ENCODE measurements at places on chromosomes 5 and 9. TPM values are rescaled to one million over a fixed set of nuclear protein-coding genes. Genes with fewer than 3 reads are reported as not detected.

LOX gene
- 90.4 TPM for total RNA-seq

TMEM161B gene
- 16.6 TPM for total RNA-seq

SPINK5 gene
- 0.06 TPM for total RNA-seq

TMEM232 gene
- 0.63 TPM for total RNA-seq

IFNA2 gene
- total RNA-seq = not detected

MSMP gene
- 6.2 TPM for total RNA-seq

LCP2 gene
- total RNA-seq = 2.1 TPM

ENTPD2 gene
- total RNA-seq = under 0.01 TPM

CDKN2B gene
- total RNA-seq = 3.1 TPM

PCDHA1 gene
- total RNA-seq = 0.13 TPM

ADGRV1 gene
- under 0.01 TPM for total RNA-seq

NIPAL4 gene
- total RNA-seq = not detected

SPATA31A3 gene
- not detected for total RNA-seq

HAVCR1 gene
- not detected for total RNA-seq

ACOT12 gene
- total RNA-seq = not detected

SLC2A8 gene
- 11.5 TPM for total RNA-seq

HAVCR2 gene
- total RNA-seq = not detected

PDZD2 gene
- 7.0 TPM for total RNA-seq

CACFD1 gene
- total RNA-seq = 4.7 TPM

TENT4A gene
- 8.7 TPM for total RNA-seq

KCNV2 gene
- not detected for total RNA-seq

PCDHA4 gene
- total RNA-seq = 0.19 TPM

HTR1A gene
- total RNA-seq = not detected

CD14 gene
- 3.2 TPM for total RNA-seq

SPOCK1 gene
- total RNA-seq = 1.6 TPM

SPINK7 gene
- total RNA-seq = not detected

All from bladder microvascular endothelial cell (primary cell).